ENCODE measurements at places on chromosomes 16 and 17.
A peak's percentile ranks its signal among the peaks of the same experiment; 100 is the strongest.

DNA sequence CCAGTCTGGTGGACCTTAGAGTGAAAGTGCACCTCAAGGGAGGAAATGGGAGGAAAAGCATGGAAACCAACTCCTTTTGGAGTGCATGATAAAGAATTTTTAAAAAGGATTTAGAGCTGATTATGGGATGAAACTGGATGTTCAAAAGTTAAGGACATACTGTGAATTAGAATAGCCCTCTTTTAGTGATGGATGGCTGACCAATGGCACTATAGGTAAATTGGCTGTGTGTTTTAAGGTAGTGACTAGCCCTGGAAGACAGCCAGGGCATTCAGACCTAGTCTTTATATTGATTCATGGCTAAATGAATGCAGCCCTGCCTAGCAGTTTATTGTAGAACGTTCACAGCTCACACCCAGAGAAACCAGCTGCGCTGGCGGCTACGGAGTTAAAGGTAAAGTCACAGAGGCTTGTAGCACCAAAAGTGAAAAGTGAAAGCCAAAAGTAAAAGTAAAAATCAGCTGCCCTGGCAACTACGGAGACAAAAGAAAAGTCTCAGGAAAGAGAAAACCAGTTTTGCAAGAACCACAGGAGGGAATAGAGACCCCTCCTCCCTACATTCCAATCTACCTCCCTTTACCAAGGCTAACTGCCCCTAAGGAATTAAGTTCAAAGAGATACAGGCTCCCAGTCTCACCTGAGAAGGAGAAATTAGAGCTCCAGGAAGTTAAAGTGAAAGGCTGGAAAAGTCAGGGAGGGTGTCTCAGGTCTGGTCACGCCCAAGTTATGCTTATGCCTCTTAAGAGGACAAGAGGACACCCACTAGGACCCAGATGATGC, 21.8 kb downstream of the ACSM1 start:
- DNase-seq, result peak; percentile 16

DNA sequence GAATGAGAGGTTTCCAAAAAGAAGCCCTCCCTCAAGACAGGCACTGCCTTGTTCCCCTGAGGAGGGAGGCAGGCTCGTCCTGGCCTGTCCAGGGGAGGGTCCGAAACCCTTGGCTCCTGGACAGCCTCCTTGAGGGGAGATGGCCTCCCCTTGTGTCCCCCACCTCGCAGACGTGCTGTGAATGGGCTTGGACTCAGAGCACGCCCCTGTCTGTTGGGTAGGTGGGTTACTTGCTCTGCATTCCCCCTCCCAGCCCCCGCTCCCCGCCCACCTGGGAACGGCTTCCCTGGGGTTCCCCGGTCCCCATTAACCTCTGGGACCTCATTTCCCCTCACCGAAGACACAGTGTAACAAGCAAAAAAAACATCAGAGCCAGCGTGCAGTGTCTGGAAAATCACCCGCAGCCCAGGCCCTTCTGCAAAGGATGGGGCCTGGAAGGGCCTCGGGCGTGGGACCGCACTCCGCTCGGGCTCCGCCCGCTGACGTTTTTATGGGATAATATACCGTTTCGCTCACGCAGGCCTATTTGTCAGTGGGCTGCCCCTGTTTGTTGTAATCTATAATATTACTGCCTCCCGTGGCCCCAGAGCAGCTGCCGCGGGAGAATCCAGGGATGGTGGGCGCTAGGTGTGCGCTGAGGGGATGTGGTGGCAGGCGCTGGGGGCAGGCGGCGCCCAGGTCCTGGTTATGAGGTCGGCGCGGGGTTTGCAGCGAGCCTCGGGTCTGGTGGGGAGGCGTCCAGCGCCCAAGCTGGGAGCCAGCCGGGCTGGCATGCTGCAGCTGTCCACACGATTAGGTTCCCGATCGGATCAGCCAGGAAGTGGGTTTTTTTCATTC, 11.1 kb downstream of the BAHCC1 start:
- no peak for DNase-seq

DNA sequence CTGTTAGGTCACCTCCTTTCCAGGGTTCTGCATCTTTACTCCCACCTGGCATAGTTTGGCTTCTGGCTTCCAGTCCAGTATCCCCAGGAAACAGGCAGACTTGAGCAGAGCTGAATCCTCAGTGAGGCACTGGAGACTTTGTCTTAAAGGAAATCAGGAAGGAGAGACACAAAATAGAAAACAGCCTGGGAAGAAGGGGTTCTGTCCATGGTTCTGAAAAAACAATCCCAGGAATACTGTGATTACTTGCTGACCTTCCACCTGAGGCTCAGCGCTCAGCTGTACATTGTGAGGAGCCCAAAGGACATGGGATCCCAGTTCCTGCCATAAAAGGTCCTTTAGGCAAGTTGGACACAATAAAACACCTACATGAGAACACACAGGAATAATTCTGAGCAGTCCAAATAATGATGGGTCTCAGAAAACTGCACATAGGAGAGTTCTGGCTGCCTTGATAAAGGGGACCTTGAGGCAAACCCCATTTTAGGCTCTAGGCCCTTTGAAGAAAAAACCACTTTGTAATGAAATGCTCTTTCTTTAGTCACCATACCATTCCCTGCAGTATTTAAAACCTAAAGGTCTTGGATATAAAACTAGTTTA, 81.4 kb upstream of the CRHR1 start:
- DNase-seq, result peak; percentile 45

DNA sequence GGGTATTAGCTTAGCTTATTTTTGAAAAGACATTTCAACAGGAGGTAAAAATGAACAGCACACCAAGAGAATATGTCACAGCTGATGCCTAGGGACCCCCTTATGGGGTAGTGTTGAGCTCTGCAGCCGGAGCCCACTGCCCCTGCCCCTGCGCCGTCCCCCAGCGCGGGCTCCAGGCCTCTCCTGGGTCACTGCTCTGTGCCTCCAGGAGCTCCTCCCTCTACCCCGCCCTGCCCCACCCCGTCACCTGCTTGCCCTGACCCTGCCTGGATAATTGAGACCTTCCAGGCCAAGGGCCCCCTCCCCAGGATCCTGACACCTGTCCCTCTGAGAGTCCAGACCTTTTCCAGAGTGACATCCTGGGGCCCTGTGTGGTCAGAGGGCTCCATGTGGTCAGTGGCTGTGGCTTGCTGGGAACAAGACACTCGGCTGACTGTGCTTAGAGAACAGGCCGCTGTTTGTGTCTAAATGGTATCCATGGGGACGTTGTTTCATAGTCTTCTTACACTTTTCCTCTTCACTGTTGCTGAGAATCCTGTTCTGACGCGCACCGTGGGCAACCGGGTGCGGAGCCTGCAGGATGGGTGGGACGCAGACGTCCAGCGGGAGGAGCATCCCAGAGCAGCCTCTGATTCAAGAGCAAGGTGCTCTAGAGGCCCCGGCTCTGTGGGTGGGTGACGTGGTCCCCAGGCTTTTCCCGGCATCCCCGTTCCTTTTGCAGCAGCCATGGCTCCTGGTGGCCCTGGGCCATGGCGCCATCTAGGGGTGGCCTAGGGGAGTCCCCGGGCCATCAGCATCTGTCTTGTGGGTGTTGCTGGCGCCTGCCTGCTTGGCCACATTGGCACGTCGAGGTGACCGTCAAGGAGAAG, 20.0 kb upstream of the WFIKKN1 start:
- no peak for DNase-seq

DNA sequence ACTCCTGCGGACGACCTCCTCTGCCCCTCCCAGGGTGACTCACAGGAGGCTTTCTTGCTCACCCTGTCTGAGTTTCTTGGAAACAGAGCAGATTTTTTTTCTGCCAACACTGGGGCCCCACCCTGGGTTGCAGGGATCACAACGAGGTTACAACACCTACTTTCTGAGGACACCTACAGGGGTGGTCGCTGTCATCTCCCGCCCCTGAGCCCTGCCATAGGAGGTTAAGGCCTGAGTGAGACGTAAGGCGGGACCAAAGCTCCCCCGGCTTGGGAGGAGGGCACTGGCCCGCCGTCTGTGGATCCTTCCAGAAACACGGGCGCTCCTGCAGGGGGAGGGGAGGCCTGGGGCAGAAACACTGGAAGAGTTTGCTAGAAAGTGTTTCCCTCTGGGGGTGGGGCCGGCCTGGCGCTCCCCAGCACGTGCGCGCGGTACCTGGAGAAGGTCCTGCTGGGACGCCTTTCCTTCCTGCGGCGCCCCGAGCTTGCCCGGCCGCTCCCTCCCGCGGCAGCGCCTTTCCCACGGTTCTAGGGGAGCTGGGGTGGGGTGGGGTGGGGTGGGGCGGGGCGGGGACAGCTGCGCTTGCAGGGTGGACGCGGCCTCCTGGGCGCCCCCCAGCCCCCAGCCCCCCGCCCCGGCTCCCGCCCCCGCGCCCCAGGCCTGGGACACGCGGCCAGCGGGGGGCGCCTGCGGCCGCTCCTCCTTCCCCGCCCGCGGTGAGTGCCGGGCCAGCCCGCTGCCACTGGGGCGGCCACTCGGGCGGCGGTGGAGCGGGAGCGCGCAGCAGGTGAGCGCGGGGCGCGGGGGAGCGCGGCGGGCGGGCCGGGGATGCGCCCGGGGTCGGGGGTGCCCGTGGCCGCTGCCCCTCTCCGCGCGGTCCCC, 20.7 kb upstream of the ADCY7 start:
- DNase-seq, result peak; percentile 78

DNA sequence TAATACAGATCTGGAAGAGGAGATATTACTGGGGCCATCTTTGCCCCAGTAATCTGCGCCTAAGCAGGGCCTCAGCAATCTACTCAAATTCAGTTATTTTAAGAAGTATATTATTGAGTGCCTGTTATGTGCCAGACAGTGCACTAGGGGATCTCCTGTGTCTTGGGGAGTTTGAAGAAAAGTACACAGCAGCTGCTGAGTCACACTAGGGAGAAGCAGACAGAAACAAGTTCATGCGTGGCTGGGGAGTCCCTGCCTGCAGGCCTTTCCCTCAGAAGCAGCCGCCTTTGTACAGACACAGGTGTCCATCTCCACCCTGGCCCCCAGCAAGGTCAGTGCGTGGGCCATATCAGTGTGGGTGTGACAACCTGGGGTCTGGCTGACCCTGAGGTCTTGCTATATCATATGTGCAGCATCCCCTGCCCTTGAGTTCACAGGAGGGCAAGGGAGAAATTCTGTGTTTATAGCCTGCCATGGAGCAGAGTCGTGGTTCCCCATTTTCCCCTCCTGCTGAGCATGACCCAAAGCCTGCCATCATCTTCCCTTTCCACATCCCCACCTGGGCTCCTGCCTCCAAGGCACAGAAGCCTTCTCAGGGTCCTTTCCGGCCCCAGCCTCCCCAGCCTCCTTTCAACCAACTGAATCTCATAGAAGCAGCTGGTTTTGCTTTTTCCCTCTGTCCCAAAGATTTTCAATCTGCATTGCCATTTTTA, 229.9 kb upstream of the SDK2 start:
- no peak for DNase-seq

- no peak for DNase-seq
Measured at GRCh38 chr16:24728891-24729242, 584 bp upstream of the TNRC6A start.

- no peak for DNase-seq
Measured at GRCh38 chr17:16378636-16379282, 2.1 kb upstream of the UBB start.

- DNase-seq, result no peak
Measured at GRCh38 chr17:17711641-17712162, 30.4 kb downstream of the RAI1 start.

GRCh38 chr17:34798581-34798980, 162.7 kb downstream of the CCT6B start:
- DNase-seq, result no peak

GRCh38 chr17:32496395-32497073, 9.7 kb downstream of the CDK5R1 start:
- peak; percentile 55 for DNase-seq

GRCh38 chr16:89981414-89981813, 32.9 kb downstream of the DEF8 start:
- DNase-seq, result no peak

Measured in fibroblast of the aortic adventitia (primary cell).